GM04504 (cell line): ENCODE measurements at places on chromosomes 1 and 21.

- DNase-seq: peak; percentile 92
These were observed 8.9 kb downstream of the XKR8 start for GRCh38 chr1:27968692-27969091.

DNA sequence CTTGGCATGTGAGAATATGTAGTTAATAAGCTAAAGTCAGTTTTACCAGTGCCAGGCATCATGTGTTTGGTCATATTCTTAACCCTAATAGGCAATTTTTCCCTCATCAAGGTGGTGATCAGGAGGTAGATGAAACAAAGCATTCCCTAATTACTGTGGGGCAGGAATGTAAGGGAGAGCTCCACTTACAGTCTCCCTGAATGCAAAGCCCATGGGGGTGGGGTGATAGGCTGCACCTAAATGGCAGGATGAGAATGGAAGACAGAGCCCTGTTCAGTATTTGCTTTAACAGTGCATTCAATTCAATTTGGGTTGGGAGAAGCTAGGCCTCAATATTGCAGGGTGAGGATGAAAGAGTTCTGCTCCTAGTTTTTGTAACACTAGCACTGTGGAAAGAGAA is 23.4 kb downstream of the ZNF678 start:
- no peak for DNase-seq

DNA sequence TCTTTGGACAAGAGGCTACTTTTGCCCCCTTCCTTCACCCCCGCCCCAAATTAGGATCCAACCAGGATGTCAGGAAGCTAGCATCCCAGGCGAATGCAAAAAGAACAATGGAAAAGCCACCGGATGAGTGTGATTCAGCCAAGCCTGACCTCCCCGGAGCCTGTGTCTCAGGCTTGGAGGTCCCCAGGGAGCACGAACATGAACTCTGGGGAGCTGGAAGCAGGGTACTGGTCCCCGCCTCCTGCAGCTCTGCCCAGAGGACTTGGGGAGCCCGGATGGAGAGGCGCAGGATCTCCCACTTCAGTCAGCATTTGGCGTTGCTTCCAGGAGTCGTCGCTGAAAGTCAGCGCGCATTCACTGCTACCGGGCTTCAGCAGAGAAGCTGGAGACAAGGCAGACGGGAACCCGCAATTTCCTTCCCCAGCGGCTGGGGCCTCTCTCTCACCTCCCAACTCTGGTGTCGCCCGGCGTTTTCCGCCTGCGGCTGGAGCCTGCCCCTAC is 1.8 kb upstream of the TBX15 start:
- DNase-seq: no peak

DNA sequence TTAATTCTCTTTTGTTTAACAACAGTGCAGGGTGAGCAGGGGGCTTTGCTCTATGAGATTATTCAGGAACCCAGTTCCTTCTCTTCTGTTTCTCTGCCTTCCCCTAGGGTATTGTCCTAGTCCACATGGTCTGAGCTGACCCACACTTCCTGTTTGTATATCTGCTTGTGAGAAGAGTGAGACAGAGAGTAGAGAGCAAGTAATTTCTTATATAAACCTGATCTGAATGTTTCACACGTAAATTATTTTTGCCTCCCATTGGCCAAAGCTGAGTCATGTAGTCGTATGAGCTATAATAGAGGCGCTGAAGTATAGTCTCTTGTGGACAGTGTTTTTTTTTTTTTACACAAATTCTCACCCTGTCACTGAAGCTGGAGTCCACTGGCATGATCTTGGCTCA is 134.2 kb upstream of the SERTAD4 start:
- no peak for DNase-seq

GRCh38 chr1:203702130-203702577 is 62.8 kb upstream of the LAX1 start:
- DNase-seq: no peak

DNA sequence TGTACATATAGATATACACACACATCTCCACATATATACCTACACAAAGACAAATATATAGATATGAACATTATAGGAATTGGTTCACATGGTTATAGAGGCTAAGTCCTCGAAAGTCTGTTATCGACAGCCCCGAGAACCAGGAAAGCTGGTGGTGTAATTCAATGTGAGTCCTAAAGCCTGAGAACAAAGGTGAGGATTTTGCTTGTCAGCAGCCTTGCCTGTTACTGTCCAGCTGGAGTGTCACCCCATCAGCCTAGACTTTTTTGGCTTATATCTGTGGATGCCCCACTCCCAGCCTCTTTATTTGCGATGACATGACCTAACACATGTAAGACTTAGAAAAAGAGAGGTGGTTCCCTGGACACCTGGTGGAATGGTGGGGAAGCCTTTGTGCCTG is 97.0 kb downstream of the GIPC2 start:
- no peak for DNase-seq

DNA sequence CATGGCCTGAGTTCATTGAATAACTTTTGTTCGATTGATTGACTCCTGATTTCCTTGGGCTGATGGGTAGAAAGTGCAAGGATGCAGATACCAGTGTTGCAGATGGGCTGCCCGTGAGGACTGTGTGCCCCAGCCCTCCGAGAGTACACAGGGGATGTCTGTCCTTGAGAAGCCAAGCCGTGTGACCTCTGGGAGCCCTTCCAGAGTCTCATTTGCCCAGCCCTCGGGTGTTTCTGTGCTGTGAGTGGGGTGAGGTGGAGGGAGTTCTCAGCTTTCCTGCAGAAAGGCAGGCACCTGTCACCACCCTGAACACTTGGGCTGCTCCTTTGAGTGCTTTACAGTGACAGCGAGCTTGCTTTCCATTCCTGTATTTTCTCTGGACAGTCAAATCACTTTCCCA is 96.4 kb upstream of the CACNA1E start:
- DNase-seq: no peak

DNA sequence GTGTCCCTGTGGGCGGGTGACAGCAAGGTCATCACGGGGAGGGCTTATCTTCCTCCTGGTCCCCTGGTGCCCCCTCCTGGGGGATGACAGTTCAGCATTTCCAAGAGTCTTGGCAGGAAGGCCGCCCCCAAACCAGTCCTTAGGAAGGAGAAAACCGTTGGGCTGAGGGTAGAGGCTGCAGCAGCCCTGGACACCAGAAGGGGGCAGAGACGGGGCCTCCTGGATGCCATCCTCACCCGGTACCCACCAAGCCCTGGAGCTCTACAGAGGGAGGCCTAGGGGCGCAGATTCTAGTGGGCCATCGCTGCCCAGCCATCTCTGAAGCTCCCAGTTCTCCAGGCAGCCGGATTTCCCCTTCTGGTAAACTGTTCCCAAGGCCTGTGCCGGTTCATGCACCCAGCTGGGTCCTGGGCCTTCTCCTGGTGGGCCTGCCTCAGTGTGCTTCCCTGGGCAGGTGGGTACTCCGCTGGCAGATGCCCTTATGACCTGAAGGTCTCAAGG is 14.8 kb upstream of the ZNF669 start:
- no peak for DNase-seq

DNA sequence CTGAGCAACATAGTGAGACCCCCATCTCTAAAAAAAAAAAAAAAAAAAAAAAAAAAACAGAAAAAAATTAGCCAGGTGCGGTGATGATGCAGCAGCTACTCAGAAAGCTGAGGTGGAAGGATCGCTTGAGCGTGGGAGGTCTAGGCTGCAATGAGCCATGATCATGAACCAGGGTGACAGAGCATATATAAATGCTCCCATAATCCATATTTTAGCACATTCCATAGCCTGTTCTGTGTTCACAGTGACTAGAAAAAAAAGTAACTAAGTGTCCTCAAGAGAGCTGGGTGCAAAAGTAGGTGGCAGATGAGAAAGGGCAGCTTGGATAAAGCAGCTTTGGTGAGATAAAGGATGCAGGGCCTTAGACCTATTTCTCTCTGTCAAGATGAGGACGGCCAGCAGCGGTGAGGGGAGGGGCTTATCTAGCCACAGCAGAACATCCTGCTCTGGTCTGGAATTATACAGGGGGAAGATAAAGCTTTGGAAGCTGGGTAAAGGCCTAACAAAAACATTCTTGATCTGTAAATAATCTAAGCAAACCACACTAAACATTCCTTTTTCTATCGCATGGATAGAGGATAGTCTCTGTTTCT is 205.3 kb downstream of the DAB1 start:
- DNase-seq: no peak

- no peak for DNase-seq
These were observed 113.6 kb downstream of the MRPL39 start for GRCh38 chr21:25493722-25494121.

- no peak for DNase-seq
These were observed 336.2 kb upstream of the ESRRG start for GRCh38 chr1:217059401-217059800.

DNA sequence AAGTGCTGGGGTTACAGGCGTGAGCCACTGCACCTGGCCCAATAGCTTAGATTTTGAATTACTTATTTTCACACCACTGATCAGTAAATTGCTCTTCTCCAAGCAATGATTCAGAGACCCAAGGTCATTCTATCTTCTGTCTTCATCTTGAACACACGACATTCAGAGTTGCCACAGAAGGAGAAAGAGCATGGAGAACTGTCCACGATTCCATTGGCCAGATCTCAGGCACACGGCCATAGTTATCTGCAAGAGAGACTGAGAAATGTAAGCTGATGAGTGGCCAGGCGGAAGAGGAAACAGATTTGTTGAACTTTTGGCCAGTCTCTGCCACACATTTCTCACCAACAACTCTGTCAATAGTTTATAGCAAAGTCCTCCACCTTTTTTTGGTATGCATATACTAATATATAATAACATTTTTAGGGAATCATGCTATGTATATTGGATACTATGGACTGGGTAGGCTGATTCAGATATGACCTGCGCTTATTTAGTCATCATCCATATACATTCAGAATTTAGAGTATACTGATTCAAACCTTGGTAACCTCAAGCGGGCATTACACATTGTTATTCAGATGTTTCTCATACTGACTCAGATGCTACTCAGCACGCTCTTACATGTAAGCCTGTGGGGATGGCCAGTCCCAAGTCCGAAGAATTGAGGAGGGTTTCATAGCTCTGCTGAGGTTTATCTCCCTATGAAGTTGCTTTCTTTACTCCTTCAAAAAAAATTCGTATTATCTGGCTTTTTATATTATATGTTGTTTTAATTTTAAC is 25.5 kb upstream of the CAP1 start:
- peak; percentile 48 for DNase-seq

DNA sequence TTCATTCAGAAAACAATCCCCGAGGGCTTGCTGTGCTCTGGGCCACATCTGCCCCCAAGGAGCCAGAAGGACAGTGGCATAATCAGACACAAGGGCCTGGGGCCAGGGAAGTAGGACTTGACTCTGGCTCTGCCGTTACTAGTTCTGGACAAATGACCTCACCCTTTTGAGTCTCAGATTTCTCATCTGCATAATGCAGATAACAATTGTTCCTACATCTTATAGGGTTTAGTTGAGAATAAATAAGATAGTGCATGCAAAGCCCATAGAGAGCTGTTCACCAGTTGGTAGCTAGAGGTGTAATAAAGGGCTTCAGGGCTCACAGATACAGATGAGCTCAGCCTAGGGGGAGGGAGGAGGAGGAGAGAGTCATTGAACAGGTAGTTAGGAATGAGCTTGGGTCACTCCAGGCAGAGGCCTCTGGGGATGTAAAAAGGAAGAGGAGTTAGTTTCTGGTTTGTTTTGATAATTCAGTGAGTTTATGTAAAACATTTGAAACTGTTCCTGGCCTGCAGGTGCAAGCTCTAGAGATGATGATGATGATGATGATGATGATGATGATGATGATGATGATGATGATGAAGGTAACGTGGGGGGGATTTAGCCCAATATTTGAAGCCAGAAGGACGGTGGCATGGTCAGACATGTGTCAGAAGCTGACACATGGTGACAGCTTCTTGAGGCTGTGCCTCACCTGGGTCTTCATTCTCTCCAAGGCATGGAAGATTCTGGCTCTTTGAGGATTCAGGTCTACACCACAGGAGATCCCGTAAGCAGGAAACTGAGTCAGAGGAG is 858 bp downstream of the LACTBL1 start:
- DNase-seq: no peak

DNA sequence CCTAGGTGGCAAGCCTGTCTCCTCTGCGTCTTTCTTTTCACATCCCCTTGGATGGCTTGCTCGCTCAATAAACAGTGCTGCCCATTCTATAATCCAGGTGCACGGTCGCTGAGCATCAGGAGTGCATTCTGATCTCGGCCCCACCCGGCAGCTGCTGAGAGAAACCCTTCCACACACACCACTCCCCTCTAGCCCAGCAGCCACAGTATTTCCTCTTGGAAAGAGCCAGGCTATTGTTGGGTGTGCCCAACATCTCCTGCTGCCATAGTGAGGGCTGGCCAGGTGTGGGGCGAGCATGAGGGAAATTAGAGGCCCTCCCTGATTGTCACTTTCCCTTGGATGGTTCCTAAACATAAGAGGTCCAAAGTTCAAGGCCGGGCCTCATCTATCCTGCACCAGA is 24.7 kb downstream of the GPA33 start:
- DNase-seq: no peak
